ENCODE measurements at places on chromosomes 4 and X. TPM values are rescaled to one million over a fixed set of nuclear protein-coding genes. Genes with fewer than 3 reads are reported as not detected.

DNA sequence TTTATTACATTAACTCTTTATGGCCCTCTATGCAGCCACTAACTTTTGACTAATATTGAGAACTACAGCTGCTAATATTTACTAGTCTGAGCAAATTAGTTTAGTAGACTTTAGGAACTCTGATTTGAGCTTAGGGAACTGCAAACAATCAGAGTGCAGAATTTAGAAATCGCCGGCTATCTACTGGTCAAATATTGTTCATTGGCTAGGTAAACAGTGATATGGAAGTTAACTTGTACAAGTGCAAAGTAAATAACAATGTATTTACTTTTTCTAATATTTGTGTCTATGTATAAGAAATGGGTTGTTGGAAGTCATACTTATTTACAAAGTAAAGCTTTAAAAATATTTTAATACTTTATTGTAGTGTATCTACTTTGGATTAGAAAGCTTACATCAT lies 279.6 kb downstream of the CFAP299 start:
- no peak for DNase-seq

DNA sequence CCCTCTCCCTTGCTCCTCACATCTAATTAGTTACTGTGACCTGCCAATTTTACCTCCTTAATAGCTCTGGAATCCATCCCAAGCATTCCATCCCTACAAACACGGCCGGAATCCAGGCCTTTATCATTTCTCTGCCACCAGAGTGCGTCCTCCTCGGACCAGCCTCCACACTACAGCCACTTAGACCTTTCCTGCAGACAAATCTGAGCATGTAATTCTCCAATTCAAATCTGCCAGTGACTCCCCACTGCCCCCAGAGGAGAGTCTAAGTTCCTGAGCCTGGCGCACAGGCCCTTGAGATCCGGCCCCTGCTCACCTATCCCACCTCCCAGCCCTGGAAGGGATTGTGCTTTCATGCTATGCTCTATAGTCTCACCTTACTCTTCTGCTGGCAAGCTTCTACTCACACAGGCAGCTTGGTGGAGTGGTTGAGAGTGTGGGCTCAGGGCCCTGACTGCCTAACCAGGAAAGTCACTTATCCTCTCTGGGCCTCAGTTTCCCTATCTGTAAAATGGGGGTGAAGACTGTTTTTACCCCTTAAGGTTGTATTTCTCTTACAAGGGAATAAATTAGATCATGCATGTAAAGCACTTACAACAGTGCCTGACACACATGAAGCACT lies 31.2 kb downstream of the PJA1 start:
- DNase-seq: no peak

DNA sequence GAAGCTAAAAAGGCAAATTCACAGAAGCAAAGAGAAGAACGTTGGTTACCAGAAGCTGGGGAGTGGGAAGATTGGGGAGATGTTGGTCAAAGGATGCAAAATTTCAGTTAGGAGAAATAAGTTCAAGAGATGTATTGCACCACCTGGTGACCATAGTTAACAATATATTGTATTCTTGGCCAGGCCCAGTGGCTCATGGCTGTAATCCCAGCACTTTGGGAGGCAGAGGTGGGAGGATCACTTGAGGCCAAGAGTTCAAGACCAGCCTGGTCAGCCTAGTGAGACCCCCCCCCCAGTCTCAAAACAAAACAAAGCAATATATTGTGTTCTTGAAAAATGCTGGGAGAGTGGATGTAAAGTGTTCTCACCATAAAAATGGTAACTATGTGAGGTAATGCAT lies 67.9 kb downstream of the TAB3 start:
- DNase-seq: no peak

- no peak for DNase-seq
Observed at GRCh38 chrX:40078489-40079227, 19.1 kb downstream of the BCOR start.

DNA sequence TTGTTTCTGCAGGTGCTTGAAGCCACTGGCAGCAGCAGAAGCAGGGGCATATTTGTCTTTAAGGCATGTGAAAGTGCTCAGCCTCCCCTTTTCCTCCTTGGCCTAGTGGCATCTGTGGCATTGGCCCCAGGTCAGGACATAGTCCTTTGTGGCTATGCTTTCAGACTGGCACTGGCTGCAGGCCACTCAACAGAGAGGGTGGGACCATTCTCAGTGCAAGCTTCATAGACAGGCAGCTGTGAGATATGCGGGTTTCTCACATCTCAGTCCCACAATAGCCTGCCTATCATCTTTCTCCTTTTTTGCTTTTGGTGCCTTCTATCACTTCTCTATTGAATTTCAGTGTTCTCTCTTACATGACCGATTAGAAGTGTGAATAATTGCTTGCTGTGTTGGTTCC lies 104.8 kb downstream of the ACTRT1 start:
- DNase-seq: no peak

- DNase-seq: no peak
Observed at GRCh38 chr4:13396161-13396560, 88.0 kb downstream of the RAB28 start.

DNA sequence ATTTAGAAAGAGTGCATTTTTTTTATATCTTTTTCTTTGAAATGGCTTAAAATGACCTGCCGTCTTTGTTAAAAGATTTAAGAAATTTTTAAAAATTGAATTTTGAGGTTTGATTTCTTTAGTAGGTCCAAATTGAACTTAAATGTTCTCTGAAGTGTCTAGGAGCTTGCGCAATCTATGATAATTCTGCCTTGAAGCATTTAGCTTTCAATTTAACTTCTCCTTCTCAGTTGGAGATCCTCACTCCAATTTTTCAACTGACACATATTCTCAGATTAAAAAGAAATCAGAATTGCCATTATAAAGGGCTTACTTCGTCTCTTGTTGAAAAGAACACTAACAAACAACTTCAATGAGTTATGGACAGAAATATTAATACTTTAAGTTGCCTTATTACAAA lies 273.5 kb downstream of the TMA16 start:
- no peak for DNase-seq

DNA sequence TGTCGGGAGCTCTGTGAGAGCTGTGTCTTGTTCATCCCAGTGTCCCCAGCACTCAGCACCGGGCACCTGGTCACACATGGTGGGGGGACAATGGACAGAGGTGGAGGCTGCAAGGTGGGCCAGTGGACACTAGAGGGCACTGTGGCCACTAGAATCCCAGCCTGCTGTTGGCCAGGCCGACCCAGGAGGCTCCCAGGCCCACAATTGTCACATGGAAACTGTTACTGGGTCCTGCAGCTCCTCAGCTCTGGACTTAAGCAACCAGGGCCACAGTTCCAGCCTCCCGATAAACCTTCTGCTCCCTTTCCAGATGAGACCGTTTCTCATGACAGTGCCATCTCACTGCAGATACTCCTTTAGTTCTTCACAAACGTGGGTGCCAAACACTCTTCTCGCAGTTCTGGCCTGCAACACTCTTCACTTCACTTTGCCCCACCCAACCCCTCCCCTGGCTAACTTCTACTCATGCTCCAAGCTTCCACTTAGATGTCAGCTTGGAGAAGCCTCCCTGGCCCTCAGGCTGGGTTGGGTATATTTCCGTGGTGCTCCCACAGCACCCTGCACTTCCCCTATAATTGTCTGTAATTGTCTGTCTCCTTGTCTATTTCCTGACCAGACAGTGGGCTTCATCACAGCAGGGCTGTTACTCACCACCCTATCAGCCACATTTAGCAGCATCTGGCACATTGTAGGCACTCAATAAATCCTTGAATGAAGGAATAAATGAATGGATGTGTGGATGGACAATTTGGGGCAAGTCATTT lies 3.5 kb upstream of the IQSEC2 start:
- DNase-seq: peak; percentile 21

SLC6A14 gene
- not detected for total RNA-seq

ARMCX2 gene
- 110 TPM for total RNA-seq

ADGRG4 gene
- total RNA-seq: not detected

ZNF141 gene
- 45.9 TPM for total RNA-seq

ITM2A gene
- 35.7 TPM for total RNA-seq

IGFBP7 gene
- 0.55 TPM for total RNA-seq

TGIF2LX gene
- total RNA-seq: not detected

FGF5 gene
- total RNA-seq: not detected

Measured in H1 (cell line).